ENCODE measurements at places on chromosomes 13 and 19.

DNA sequence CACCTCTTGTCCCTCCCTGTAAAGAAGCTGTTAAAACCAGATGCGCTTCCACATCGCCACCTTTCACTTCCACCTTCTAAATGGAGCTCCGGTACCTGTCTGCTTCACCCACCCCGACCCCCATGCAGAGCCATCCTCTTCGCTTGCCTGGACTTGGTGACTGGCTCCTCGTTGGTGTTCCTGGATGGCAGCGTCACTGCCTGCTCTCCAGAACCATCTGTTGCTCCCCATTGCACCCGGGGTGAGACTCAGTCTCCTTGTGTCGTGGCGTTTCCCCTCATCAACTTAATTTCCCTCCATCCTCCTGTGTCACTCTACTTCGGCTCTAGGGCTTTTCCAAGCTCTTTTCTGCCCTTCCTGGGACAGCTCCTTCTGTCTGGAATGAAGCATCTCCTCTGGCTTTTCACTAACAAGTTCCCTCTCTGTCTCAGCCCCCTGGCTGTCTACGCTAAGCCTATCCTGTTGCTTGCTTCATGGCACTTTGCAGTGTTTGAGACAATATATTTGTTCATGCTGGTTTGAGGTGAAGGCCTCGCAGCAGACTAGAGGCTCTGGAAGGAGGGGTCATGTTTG is 10.3 kb downstream of the CEBPG start:
- DNase-seq, result no peak

- DNase-seq, result no peak
Measured at GRCh38 chr13:21116141-21116540, 54.8 kb upstream of the LATS2 start.

DNA sequence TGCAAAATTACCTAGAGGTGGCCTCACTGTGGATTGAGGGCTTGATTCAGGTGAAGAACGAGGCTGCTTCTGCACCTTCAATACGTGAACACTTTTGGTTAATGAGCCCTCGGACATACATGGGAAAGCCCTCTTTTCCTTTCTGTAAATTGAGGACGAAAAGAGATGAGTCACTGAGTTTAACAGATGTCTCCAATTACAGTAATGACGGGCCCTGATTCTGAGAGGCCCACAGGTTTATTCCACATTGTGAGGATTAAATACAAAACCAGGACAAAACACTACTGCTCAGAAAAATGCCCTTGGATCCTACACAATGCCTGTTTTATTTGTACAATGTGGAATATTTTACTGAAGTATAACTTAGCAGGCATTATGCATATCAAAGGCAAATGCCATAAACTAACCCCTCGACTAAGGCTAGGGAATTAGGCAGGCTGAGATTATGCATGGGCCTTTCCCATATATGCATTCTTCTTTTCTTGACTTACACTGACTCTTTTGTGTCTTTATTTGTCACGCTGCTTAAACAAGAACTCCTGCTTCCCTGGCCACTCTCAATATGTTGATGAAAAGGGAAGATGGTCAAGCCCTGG is 819.9 kb downstream of the OLFM4 start:
- no peak for DNase-seq

GRCh38 chr13:64912141-64912540 is 2318.0 kb downstream of the PCDH9 start:
- no peak for DNase-seq

DNA sequence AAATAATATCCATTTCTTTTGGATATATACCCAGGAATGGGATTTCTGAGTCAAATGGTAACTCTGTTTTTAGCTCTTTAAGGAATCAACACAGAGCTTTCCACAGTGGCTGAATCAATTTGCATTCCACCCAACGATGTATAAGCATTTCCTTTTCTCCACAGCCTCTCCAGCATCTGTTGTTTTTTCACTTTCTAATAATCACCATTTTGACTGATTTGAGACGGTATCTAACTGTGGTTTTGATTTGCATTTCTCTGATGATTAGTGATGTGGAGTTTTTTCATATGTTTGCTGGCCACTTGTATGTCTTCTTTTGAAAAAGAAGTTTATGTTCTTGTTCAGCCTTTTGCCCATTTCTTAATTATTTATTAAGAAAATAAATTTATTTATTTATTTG is 352.2 kb upstream of the OBI1 start:
- no peak for DNase-seq
